Caco-2 (cell line): ENCODE measurements at places on chromosomes 12 and 14. TPM values are rescaled to one million over a fixed set of nuclear protein-coding genes. Genes with fewer than 3 reads are reported as not detected.
A peak's percentile ranks its signal among the peaks of the same experiment; 100 is the strongest.

DNA sequence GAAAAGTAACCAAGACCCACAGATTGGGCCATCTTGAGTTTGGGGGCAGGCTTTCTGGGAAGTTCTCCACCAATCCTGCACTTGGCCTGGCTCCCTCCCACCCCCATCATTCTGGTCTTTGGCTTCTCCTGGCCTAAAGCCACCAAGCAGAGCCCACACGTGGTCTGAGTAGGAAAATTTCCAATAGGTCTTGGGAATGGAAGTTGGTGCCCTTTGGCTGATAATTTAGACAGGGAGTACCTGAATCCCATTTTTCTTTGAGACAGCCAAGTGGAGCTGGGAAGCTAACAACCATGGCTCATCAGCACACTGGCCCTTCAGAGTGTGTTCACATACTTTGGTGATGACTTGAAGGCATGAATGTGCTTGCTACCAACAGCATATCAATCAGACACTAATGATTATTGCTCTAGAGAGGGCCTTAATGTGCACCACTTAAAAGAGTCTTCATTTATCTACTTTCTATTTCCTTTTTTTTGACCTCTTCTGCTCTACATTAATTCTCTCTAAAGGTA lies 156.0 kb downstream of the EGLN3 start:
- DNase-seq: no peak

ETFBKMT gene
- 1.6 and 2.1 TPM in 2 replicates for total RNA-seq

RNU6-7 gene
- total RNA-seq: not detected in 2 replicates

- no peak for DNase-seq
These were observed 30.9 kb downstream of the ATP2A2 start for GRCh38 chr12:110311903-110312302.

DNA sequence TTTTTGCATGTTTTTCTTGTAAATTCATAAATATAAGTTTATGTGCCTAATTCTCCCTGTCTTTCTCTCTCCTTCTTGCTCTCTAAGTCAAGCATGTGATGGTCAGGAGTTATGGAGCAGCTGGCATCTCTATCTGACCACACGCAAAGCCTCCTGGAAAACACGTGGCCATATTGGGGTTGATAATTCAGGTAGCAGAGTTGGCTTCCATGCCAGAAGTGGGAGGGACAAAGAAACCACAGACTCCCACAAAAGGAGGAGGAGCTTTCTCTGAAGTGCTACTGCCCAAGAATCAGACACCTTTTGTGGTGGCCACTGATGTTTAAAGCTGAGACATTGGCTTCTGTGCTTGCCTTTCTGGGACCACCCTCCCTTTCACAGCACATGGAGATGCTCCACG lies 517.6 kb upstream of the TMEM132C start:
- DNase-seq: no peak

- DNase-seq: no peak
These were observed 11.5 kb downstream of the LUM start for GRCh38 chr12:91099836-91100235.

GRCh38 chr12:33472299-33472698 lies 32.7 kb upstream of the SYT10 start:
- DNase-seq: no peak

GRCh38 chr12:15772405-15773018 lies 16.7 kb downstream of the EPS8 start:
- DNase-seq: no peak

- DNase-seq: no peak
These were observed 13.5 kb downstream of the ZNF664 start for GRCh38 chr12:123986374-123986965.

JAG2 gene
- total RNA-seq: 34.5 and 43.0 TPM in 2 replicates

MAPK1IP1L gene
- 81.8 and 90.8 TPM in 2 replicates for total RNA-seq

- DNase-seq: peak; percentile 90
These were observed 19.5 kb downstream of the ATF7IP start for GRCh38 chr12:14384783-14385638.

ESRRB gene
- not detected in 2 replicates for total RNA-seq

- DNase-seq: no peak
These were observed 9.2 kb downstream of the ABHD4 start for GRCh38 chr14:22607291-22607690.

SIX4 gene
- total RNA-seq: 4.3 and 4.8 TPM in 2 replicates

DNA sequence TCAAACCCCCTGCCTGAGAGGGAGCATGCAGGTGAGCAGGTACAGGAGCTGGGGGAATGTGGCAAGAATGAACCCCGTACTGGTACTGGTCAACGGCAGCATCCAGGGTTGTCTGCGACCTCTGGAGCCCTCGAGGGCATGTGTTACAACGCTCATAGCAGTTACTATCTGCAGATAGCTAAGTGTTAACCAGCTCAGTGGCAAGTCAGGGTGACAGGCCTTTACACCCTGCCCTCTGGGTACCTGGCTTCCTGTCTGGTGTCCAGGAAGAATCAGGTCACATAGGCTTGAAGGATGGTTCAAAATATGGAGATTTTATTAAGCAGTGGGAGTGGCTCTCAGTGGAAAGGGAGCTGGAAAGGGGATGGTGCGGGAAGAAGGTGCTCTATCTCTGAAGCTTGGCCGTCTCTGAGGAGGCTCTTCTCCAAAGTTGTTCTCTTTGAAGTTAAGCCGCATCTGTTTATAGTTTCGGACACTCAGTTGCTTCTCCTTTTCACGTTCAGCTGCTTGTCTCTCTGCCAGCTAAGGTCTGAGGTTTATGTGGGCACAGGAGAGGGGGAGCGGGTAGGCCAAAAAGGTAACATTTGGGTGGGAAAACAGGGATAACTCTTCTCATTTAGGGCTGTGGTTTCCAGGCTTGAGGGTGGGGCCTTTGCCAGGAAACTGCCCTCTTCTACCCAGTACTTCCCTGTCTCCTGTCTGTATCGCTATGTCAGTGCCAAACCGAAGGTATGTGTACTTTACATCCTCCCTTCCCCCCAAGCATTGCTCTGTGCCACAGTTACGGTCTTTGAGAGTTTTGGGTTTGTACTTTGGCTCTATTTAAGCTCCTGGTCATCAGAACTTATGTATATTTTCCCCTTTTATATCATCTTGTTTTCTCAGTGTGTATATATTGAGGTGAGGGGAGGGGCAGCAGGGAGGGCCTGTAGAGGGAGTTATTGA lies 305.8 kb downstream of the RGS6 start:
- no peak for DNase-seq

C1S gene
- total RNA-seq: 5.3 and 6.1 TPM in 2 replicates

GRCh38 chr14:38989922-38990546 lies 113.0 kb downstream of the SEC23A start:
- no peak for DNase-seq

DNA sequence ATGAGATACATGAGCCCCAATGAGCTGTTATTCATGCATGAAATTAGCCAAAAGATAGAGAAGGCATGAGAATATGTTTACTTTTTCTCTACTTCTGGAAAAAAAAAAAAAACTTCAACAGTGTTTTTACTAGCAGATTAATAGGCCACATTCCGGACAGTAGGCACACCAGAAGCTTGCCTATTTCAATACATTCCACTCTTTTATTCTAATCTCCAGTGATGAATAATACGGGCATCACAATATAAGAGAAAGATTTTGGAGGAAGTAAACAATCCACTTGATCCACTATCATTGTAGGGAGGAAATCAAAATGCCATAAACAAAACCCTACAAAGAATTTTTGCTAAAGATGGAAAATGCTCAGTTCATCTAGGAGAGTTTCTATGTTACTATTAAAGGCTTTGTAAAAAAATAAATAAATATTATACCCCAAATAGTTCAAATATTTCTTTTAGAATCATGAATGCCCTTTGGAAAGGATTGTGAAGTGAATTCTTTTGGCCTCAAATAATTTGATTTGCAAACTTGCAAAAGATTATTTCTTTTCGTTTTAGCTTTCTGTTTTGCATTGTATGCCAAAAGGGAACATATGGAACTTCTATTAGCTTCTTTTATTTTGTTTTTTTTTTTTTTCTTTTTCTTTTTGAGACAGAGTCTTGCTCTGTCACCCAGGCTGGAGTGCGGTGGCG lies 232.6 kb downstream of the EPS8 start:
- DNase-seq: no peak

DNA sequence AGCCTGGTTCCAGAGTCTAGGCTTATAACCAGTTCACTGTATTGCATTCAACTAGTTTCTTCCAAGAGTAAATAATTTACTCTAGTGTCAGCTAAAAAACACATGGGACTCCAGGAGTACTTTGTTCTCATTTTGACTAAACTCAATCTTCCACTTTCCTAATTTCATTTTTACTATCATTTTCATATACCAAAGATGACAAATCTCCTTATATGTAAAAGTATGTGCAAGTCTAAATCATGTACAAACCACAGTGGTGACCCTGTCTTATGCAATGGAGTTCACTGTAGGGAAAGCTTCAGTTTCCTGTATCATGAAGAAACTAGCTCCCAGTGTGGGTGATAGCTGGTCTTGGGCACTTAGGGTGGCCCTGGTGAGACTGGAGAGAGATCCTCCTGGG lies 151.6 kb downstream of the HELB start:
- DNase-seq: no peak

DNA sequence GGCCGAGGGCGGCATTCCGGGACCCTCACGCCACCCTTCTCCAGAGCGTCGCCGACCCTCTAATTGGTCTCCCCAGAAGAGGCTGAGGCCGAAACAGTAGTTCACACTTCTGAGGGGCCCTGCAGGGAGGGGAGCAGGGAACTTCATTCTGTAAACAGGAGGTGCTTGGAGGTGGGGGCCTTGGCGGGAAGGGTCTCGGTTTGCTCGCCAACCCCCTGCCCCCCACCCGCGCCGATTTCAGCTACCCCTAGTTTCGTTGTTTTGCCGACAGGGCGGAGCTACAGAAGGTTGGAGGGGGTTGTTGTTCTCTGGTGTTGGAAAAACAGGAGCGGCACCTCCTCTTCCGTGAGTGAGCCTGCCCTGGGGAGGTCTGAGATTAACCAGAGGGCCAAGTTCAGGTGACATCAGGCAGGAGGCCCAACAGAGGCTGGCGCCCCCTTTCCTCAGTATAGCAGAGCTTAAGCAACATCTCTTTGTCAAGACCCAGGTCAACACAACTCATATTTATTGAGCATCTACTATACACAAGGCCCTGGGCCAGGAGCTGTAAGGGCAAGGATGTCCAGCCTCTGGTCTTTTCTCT lies 682 bp downstream of the ERBB3 start:
- peak; percentile 73 for DNase-seq
